ENCODE measurements at places on chromosomes 4 and X. TPM values are rescaled to one million over a fixed set of nuclear protein-coding genes. Genes with fewer than 3 reads are reported as not detected.

DNA sequence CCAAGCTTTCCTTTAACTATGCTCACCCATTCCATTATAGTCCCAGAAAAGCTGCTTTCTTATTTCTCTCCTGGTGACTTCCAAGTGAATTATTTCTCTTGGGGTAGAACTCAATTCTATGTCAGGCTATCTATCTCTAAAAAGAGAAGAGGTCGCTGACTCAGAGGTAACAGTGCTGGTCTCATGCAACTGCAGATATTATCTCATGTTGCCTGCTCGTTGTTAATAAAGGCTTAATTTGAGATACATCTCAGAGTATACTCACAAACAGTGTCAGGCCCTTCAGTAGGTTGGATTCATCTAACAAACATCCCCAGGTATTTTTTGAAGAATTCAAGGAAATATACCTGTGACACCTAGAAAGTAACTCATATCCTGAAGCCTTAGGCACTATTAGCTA lies 2.7 kb downstream of the TMEM154 start:
- DNase-seq = peak; percentile 8

The PPP1R3F gene
- total RNA-seq = 5.0 TPM

GRCh38 chr4:175871774-175872405 lies 59.8 kb upstream of the GPM6A start:
- no peak for DNase-seq

The AMBN gene
- total RNA-seq = not detected

DNA sequence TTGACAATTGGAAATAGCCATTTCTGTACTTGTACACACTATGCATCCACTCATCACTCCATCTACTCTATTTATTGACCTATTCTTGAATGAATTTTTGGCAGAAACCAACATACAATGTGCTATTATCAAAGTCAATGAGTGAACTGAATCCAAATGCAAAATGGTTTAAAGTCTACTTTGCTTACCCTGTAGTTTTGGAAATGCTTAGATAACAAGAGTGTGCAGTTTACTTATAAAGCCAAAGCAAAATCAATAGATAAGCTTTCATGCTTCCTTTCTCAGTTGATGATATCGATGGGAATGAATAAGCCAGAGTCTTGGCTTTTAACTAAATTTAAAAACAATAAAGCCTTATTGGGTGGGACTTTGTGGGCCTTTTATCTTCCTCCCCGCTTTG lies 58.9 kb upstream of the SPANXB1 start:
- DNase-seq = no peak

The KIF4A gene
- 10.3 TPM for total RNA-seq
